ENCODE measurements at places on chromosomes 16 and 17.

GRCh38 chr17:43832976-43833829 lies at the start of gene MPP3:
Gene MPP3 (minus strand): TSS chr17:43833146. CDS start chr17:43831906, 1,240 bp downstream.
- no peak for DNase-seq

- DNase-seq: no peak
Observed at GRCh38 chr16:4404247-4404966, 12.0 kb downstream of the CORO7 start.

GRCh38 chr17:8019665-8020650 lies 17.5 kb downstream of the GUCY2D start:
- DNase-seq: no peak

DNA sequence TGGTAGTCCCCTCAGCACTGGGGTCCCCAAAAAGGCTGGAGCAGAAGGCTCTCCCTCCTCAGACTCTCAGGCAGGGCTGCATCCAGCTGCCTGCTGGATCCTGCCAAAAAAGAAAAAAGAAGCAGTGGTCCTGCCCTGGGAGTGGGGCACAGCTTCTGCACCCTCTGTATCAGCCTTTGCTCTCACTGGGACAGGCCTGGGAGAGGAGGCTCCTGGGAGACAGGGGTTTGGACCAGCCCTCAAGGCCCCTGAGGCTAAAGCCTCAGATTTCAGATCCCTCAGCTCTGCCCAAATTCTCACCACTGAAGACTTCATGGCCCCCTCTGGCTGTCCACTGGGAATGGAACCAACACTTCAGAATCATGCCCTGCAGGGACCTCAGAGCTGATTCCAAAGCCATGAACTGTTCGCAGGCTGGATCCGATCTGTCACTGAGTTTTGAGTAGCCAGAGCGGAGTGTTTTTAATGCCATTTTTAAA lies 96.9 kb downstream of the C16orf78 start:
- no peak for DNase-seq

- no peak for DNase-seq
Observed at GRCh38 chr16:87465306-87465705, 27.5 kb downstream of the ZCCHC14 start.

DNA sequence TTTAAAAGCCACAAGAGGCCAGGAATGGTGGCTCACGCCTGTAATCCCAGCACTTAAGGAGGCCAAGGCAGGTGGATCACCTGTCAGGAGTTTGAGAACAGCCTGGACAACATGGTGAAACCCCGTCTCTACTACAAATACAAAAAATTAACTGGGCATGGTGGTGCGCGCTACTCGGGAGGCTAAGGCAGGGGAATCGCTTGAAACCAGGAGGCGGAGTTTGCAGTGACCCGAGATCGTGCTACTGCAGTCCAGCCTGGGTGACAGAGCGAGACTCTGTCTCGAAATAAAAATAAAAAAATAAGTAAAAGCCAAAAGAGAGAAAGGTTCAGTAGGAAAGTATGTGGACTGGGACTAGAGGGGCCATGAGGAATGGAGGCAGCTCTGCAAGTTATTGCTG lies 13.1 kb upstream of the ITGAL start:
- no peak for DNase-seq

GRCh38 chr17:75341784-75342486 lies 52.7 kb upstream of the SLC25A19 start:
- DNase-seq: no peak

DNA sequence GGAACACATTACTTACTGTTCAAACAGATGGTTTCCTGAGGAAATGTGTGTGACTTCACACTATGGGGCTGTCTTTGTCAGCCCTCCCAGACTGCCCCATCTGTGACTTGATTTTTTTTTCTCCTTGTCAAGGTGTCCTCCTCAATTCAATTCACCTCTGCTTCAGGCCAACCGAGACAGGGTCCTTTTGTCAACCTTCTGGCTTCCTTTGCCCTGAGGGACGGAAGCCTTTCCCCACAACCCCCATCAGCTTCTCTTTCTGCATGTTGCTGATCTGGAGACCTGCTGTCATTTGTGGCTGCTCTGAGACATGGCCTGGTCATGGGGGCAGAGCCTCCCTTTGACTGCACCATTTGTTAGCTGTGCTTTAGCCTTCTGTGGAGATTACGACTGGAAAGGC lies 21.3 kb upstream of the RGS9 start:
- DNase-seq: no peak

GRCh38 chr16:11793840-11794239 lies 3.2 kb downstream of the ZC3H7A start:
- no peak for DNase-seq

DNA sequence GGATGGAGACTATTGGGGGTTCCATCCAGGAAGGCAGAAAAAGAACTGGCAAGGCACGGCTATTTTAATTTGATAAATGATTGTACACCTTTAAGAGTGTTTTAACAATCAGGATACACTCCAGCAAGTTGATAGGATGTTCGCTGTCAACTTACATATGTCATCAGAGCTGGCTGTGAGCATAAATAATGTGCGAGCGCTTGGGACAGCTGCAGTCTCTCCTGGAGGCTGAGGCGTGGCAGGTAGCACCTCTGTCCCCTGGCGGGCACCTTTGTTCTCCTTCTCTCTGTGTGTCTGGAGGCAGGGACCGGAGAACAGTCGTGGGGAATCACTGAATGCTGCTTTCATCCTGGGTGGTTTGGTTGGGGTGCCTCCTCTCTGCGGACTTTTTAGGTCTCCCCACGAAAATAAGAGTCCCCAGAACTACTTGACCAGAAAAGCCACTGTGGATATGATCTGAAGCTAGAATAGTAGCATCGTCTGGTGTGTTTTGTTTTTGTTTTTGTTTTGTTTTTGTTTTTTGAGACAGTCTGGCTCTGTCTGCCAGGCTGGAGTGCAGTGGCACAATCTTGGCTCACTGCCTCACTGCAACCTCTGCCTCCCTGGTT lies 9.4 kb downstream of the BAHCC1 start:
- no peak for DNase-seq

GRCh38 chr17:41615454-41615853 lies 2.9 kb upstream of the KRT16 start:
- DNase-seq: no peak

DNA sequence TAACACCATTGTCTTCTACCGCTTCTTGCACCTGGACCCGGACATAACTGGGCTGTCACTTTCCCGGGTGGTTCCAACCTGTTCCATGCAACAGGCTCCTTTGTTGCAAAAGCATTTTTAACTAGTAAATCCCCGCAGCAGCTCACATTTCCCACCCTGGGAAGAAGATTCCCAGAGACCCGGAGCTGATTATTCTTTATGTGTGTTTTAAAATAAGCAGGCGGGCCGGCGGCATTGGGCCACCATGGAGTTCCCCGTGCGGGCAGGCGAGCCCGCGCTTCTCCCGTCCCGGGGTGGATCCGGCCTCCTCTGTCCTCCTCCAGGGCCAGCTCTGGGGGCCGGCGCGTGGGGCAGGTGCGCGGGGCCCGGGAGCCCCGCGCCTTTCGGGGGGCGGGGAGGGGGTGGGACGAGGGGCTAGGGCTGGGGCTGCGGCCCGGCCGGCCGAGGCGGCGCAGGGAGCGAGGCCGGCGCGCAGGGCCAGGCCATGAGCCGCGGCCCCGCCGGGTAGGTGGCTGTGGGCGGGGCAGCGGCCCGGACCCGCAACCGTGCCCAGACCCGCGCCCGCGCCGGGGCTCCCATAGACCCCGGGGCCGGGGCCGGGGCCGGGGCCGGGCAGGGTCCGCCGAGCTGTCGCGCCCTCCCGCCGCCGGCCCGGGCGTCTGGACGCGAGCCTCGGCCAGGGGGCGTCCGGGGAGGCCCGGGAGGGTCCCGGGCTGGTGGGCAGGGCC lies 1.7 kb downstream of the CRAMP1 start:
- DNase-seq: no peak

GRCh38 chr16:68997564-68997963 lies 107.9 kb upstream of the HAS3 start:
- DNase-seq: no peak

GRCh38 chr17:63949576-63950250 lies 17.6 kb upstream of the CD79B start:
- no peak for DNase-seq

- no peak for DNase-seq
Observed at GRCh38 chr16:86836503-86837129, 258.3 kb downstream of the FOXL1 start.

DNA sequence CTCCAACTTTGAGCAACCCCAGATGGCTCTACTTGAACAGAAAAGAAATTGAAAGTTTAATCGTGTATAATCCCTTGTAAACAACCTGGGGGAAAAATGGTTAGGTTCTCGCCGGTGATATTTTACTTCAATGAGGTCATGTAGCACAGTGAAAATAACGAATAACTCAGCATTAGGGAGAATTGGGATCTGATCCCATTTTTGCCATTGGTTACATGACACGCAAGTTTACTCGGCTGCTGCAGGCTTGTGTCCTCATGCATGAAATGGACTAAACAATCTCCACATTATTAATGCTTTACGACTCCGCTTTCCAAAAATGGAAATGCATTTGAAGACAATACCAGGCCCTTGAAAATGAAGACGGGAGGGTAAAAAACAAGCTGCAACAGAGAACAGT lies 45.5 kb upstream of the LRRC37A3 start:
- DNase-seq: no peak

DNA sequence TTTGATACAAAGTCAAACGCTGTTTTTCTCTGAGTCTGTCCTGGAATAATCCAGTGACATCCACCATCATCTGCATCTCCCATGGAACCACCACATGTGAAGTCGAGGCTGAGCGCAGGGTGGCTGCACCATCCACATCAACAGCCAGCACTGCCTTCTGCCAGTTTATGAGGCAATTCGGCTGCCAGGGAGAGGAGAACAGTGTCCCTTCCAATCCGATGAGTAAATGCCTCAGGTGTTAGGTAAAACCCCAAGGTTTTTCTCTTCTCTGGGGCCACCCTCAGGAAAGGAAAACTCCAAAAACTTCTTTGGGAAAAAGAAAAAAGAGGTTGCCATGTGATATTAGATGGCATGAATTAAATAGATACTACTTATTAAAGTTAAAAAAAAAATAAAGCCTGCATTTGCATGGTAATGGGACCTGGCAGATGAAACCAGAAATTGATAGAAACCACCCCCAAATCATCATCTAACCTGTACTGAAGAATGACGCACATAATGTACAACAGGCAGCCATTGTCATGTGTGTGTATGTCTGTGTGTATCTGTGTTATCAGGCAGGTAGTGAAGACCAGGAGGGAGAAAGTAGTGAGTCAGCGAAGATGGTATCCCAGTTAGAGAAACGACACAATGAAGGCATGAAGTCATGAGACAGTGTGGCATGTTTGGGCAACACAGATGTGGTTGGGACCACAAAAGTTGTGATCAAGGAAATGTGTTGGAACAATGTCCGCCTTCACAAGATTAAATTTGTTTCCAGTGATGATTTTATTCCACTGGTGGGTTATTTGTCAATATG lies 478.7 kb downstream of the CDH13 start:
- no peak for DNase-seq

DNA sequence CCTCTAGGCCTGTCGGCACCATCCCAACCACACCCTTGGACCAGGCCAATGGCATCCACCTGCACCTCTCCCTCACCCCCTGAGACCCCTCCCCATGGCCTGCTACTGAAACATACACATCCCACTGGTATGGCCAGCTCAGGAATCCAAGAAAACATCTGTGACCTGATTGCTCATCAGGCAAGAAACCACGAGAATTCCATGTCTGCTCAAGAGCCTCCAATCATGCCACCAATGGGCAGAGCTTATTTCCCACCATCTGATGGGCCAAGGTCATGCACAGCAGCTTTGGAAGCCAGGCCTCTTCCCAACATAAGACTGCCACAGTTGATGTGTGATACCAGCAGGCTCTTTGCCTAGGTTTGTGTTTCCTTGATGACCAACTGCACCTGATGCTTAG lies 190.1 kb downstream of the C16orf78 start:
- no peak for DNase-seq

GRCh38 chr17:78971756-78972506 lies 7.8 kb downstream of the LGALS3BP start:
- DNase-seq: no peak

- DNase-seq: no peak
Observed at GRCh38 chr17:61005358-61005757, 327.7 kb downstream of the BCAS3 start.

- no peak for DNase-seq
Observed at GRCh38 chr17:72466606-72467005, 345.8 kb downstream of the SOX9 start.

DNA sequence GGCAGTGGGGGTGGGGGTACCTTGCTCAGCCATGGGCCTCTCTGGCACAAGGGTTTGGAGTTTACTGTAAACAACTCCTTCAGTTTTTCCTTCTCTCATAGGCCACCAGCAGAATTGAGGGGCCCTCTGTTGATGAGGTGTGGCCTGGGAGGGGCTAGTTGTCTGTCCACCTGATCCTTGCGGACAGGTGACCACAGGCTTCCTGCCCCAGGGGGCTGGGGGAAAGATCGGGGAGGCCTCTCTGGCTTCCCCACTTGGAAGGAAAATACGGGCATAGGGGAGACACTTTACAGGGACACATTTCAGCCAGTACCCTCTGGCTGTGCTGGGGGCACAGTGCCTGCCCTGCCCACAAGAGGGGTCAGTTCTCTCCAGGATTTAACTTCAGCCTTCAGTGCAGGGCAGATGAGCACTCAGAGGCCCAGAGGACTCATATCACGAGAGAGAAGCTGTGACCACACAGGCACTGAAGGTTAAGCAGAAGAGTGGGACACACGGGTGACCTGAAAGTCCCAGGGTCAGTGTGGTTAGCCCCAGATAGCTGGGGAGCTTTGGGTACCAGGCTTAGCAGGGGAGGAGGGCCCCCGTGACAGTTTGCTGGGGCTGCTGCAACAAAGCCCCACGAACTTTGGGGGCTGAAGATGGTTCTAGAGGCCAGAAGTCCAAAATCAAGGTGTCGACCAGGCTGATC lies 245.9 kb downstream of the SEC14L1 start:
- no peak for DNase-seq

GRCh38 chr16:8583732-8584131 lies 6.6 kb downstream of the TMEM114 start:
- no peak for DNase-seq

DNA sequence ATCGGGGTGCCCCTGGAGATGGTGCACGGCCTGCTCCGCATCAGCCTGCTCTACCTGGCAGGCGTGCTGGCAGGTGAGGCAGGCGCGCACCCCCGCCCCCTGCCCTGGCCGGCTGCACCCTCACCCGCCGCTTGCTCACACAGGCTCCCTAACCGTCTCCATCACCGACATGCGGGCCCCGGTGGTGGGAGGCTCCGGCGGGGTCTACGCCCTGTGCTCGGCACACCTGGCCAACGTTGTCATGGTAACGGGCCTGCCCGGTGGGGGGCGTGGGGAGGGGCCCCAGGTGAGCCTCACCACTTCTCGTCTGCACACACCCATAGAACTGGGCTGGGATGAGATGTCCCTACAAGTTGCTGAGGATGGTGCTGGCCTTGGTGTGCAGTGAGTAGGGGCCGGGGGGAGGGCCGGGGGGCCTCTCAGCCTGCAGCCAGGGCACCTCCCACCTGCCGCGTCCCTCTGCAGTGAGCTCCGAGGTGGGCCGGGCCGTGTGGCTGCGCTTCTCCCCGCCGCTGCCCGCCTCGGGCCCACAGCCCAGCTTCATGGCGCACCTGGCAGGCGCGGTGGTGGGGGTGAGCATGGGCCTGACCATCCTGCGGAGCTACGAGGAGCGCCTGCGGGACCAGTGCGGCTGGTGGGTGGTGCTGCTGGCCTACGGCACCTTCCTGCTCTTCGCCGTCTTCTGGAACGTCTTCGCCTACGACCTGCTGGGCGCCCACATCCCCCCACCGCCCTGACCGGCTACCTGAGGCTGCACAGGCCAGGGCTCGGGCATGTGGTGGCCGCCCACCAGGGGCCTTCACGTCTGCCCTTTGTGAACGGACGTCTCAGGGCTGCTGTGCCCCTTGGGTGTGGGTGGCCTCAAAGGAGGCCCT lies 2.1 kb downstream of the RHBDL1 start:
- no peak for DNase-seq
